Midbrain (tissue), 1 donor: ENCODE measurements at places on chromosomes 6 and 20.

DNA sequence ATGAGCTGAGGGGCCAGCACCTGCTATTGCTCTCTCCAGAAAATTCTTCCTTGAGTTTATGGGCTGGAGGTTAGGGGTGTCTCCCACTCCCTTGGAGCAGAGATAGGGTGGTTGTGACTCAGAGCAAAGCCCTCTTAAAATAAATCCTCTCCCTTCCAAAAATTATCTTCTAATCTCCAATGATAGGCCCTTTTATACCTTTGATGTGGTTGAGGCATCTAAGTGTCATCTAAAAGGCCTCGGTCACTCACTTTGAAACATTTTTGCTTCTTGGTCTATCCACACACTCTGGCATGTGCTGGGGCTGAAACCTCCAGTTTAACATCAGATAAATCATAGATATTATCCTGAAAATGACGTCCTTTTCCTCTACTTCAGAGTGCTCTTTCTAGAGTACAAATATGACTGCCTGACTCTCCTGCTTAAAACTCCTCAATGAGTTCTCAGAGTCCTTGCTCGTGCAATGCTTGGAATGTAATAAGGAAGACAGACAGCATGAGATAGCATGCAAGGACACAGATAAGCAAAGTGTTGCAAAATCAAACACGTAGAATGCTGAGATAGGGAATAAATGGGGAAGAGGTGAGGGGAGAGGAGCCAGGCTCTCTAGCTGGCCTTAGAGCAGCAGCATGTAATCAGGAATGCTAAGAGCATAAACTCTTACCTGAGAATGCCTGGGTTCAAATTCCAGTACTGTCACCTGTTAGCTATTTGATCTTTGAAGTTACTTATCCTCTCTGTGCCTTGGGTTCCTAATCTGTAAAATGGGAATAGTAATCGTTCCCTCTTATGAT, 374.1 kb upstream of the CITED2 start:
- no peak for DNase-seq

DNA sequence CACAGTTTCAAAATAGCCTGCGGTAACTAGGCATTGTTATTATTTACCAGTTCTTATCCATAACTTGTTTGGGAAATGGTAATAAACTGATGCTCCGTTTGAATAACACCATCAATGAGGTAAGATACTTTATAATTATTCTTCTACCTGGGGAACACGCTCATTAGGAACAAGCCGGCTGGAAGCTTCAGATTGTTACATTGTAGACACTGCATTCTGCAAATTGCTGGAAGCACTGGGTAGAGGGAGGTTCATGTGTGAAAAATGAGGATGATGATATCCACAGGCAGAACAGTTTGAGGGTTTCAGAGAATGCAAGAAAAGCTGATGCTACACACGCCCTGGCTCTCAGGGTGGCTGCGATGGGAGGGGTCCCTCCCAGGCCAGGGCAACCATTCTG, 560.6 kb upstream of the AGPAT4 start:
- DNase-seq, result no peak

- no peak for DNase-seq
These were observed 110.9 kb downstream of the RPP40 start for GRCh38 chr6:4892785-4893485.

GRCh38 chr20:7516621-7517111, 423.6 kb downstream of the HAO1 start:
- no peak for DNase-seq

DNA sequence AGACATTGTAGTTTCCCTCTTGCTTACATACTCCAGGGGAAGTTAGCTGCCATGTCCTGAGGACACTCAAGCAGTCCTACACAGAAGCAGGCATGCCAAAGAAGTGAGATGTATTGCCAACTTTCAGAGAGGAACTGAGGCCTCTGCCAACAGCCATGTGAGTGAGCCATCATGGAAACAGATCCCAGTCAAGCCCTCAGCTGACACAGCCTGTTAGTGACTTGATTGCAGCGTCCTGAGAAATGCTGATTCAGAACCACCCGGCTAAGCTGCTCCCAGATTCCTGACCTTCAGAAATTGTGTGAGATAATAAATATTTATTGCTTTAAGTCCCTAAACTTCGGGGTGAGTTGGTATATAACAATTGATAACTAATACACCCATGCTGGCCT, 38.1 kb downstream of the GSTA2 start:
- no peak for DNase-seq

DNA sequence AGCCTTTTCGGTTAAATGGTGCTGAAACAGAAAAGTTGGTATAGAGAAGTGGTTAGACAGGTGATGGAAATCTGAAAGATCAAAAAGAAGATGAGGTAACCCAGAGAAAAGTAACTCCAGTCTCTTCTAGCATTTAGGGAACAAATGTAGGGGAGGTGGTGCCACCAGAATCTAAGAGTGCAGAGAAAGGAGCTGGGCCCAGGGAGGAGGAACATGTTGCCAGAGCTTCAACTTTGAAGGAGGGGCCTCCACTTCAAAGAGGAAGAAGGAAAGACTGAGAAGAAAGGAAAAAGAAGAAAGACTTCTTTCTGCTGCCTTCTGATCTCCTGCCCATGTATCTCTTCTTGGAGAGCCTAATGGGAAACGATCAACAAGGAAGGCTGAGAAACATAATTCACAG, 23.5 kb upstream of the ATRN start:
- DNase-seq, result no peak

- peak; percentile 54 for DNase-seq
These were observed 26.2 kb downstream of the CCN2 start for GRCh38 chr6:131924881-131925474.

GRCh38 chr20:53489528-53489927, 104.1 kb downstream of the ZNF217 start:
- no peak for DNase-seq

DNA sequence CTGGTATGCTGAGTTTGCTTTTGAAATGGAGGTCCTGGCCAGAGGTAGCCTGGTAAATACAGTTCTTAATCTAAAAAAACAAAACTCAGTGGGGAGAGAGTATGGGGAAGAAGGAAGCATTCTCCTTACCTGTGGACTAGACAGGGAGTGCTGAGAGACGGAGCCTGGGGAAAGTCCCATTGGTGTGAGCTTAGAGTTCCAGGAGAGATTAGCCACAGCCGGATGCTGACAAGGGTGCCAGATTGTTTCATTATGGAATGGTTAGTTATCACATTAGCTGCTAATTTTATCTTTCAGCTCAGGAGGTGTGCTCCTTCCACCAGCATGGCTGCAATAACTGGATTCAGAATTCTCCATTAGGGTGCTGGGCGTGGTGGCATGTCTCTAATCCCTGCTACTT, 75.9 kb downstream of the RREB1 start:
- DNase-seq, result no peak

DNA sequence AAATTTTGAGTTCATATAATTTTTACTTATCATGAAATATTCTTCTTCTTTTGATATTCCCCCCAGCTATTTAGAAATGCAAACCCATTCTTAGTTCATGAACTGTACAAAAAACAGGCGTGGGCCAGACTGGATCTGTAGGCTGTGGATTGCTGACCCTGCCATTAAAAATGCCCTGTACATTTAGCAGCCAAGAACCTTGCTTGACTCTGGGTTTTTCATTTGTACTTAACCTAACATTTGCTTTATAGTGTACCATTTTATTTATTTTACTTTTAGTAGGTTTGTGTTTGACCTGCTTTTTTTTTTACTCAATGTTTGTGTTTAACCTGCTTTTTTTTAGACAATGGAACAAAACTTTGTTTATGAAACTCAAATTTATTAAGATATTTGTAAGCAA, 14.9 kb downstream of the CD109 start:
- no peak for DNase-seq

GRCh38 chr6:107538856-107539387, 49.0 kb downstream of the SOBP start:
- no peak for DNase-seq

- DNase-seq, result no peak
These were observed 17.8 kb downstream of the AFG1L start for GRCh38 chr6:108312605-108313004.

- no peak for DNase-seq
These were observed 169.4 kb upstream of the TAB2 start for GRCh38 chr6:149147938-149148718.

DNA sequence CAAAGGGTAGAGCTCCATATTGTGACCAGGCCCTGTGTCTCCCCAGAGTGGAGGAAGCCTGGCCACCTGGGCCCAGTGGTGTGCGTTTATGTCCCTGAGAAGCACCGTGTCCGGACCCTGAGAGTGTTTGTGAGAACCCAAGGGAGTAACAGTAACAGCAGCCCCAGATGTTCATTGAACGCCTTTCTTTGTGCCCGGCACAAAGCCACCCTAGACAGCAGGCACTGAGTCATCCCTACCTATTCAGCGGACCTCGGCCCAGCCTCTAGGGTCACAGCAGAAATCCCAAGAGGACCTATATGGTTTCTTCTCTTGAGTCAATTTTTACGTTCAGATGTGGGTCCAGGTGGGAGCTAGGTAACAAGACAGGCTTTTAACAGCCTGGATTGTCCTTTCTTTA, 24.5 kb downstream of the BCAS4 start:
- DNase-seq, result no peak

- DNase-seq, result no peak
These were observed 380.1 kb upstream of the SOX4 start for GRCh38 chr6:21213492-21213891.

DNA sequence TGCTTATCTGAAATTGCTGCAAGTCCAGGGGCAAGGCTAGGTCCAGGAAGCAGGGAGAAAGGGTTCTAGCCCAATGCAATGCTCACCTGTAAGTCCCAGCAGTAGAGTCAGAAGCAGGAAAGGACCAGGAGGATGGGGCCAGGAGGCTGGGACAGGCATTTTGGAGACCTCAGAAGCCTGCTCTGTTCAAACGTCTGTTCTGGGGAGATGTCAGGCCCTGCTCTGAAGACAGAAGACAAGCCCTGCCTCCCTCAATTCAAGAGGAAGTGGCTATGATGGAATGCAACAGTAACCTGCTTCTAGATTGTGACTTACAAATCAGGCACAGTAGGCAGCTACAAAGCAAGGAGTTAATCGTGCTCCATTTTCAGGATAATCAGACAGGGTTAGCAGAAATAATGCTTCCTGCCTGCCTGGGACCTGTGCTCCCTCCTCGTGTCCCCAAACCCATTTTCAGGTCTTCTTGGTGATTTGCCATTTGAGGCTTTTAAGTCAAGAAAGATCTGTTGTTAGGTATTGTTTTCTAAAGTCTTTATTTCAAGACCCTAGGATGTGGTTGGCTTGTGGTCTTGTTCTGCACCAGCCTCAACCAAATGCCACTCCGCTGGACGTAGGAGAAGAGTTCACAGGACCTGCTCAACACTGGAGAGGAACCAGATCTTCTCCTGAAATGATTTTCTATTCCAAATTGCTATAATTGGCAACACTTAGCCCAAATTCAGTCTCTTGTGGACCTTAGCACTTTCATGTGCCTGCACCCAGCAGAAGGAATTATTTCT, at the start of gene SIRPG:
TSS of gene SIRPG (minus strand) at position 224 of the 779 bp plus-strand sequence. CDS start at position 159, 65 bp downstream.
- no peak for DNase-seq

- no peak for DNase-seq
These were observed 111.9 kb downstream of the TBX18 start for GRCh38 chr6:84652356-84653026.

DNA sequence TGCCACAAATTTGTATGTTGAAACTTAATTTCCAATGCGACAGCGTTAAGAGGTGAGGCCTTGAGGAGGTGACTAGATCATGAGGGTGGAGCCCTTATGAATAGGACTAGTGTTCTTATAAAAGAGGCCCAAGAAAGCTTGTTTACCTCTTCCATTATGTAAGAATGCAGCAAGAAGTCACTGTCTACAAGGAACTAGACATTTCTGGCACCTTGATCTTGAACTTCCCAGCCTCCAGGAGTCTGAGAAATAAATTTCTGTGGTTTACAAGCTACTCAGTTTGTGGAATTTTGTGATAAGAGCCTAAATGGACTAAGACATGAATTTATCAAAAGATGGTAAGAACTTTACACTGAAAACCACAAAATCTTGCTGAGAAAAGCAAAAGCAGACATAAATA, 173.6 kb upstream of the SGK1 start:
- DNase-seq, result no peak

DNA sequence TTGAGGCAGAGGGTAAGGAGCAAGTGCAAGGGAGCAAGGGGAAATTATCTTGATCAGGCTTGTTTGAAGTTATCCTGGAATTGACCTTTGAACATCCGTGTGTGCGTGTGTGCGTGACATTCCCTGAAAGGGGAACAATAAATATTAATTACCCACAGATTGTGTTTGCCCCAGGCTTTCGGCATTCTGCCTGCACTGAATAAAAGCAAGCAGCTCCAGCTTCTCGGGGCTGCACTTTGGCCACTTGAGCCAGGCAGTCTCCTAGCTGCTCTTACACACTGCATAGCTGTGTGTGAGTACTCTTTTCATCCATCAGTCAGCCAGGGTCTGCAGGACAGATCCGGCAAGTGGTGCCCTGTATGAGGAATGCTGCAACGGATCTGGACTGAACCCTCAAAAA, 107.7 kb upstream of the BTN3A2 start:
- DNase-seq, result no peak

GRCh38 chr6:39441986-39442385, 119.5 kb upstream of the KCNK16 start:
- DNase-seq, result no peak

GRCh38 chr6:39314273-39314795, at the start of gene KCNK17:
KCNK17 (minus strand) TSS chr6:39314419; CDS start chr6:39314320, 99 bp downstream.
- DNase-seq, result no peak

- DNase-seq, result no peak
These were observed 101.4 kb downstream of the LRRC1 start for GRCh38 chr6:53896196-53896595.

DNA sequence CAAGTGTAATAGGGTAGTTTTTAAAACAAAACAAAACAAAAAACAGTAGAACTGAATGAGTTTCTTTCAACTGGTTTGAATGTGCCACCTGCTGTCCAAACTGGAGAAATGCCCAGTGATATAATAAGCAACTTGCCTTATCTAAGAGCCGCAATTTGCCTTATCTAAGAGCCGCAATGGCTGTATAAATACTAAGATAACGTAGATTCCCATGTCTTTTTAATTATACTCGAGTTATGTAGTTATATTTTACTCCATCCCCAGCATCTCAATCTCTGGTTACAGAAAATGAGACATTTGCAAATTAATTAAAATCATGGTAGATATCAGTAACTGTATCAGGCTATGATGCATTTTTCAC, 67.2 kb downstream of the RPP40 start:
- DNase-seq, result peak; percentile 37
